Activated CD4-positive, CD25-positive, alpha-beta regulatory T cell treated with anti-CD3 and anti-CD28 coated beads, Interleukin-2, amount 50 U/mL, for 16 hours (primary cell): ENCODE measurements at places on chromosomes 12 and 14.

DNA sequence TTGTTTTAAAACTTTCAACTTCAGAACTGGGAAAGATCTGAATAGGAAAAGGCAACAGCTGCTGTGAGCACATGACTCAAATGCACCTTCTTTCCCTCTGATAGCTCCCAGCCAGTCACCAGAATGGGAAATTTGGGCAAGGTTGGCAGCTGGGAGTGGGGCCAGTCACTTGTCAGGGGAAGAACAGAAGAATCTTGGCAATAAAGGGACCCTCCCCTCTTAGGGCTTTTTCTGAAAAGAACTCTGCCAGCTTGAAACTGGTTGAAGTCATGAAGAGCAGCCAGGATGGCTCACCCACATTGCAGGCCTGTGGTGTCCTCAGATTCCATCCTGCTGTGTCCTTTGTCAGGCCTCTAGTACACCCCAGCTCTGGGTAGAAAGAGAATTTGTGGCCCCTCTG is 10.3 kb upstream of the RIC8B start:
- no peak for DNase-seq

DNA sequence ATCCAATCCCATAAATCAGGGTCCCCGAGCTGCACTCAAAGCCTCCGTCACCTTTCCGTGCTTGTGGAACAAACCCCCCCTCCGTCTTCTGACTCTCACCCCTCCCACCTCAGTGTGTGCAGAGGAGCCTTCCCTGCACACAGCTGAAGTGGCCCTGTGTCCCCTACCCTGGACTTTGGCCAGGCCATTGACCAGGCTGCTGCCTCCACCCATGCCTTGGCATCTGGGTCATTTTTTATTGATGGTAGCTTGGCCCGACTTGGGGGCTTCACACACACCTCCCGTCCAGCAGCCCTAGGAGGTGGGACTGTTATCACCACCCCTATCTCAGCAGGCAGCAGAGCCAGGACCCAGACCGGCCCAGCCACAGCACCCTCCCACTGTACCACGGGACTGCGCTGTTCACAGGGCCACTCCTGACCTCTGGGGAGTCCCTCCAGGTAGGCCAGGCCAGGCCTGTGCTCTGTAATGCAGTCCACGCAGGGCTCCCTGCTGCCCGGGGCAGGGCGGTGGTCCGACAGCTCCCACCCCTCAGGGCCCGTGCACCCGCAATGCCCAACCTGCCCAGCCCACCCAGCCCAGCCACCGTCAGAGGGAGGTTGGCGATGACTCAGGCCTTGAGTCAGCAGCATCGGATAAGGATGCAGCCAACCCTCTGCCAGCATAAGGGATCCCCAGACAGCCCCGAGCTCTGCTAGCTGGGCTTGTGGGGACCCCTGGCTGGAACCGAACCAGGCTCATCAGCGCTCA is 9.2 kb upstream of the INF2 start:
- DNase-seq, result no peak

DNA sequence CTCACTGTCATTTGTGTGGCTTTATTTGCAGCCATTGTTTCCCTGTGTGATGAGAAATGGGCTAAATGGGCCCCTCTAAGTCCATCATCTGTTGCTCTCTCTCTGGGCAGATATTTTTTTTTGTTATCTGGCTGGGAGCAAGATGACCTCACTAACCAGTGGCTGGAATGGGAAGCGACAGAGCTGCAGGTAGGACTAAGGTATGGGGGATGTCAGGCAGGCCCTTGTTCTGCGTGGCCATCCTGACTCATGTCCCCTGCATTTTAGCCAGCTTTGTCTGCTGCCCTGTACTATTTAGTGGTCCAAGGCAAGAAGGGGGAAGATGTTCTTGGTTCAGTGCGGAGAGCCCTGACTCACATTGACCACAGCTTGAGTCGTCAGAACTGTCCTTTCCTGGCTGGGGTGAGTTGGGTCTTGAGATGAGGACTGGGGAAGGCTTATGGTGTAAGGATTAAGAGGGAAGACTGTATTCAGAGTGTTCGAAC is 1.3 kb downstream of the MARS1 start:
- no peak for DNase-seq

- no peak for DNase-seq
Measured at GRCh38 chr14:35985474-35986218, 159.5 kb downstream of the BRMS1L start.

- no peak for DNase-seq
Measured at GRCh38 chr12:90167518-90168208, 459.0 kb upstream of the ATP2B1 start.

DNA sequence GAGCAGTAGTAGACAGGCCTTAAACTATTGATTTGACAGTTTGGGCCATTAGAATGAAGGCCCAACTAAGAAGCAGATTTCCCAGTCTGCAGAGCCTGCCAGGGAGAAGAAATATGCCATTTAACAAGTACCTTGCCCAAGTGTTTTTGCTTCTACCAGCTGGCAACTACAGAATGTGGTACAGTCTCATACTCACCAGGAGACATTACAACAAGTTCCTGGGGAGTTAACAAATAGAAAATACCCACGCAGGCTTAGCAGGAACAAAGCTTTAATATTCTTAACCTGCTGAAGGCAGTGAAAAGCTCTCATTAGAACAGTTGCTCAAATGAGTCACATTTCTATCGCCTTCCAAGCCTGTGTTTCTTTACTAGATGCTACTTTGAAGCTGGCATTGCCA is 241.0 kb downstream of the TMEM117 start:
- DNase-seq, result no peak

DNA sequence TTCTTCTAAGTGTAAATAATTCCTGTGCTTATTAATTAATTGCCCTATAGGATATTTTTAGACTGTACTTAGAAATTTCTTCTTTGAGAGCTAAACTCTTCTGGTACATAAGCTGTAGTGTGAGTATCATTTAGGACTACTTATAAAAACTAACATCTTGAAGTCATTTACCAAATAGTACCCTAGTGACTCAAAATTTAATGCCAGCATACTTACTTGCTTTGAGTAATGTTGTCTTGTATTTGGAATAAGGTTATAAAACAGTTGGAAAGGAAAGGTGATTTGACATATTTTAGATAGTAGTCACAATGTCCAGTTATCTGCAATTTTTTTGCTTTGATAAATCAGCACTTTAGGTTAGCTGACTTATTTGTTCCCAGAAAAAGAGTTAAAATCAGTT is 39.1 kb downstream of the SPATA7 start:
- DNase-seq, result no peak

DNA sequence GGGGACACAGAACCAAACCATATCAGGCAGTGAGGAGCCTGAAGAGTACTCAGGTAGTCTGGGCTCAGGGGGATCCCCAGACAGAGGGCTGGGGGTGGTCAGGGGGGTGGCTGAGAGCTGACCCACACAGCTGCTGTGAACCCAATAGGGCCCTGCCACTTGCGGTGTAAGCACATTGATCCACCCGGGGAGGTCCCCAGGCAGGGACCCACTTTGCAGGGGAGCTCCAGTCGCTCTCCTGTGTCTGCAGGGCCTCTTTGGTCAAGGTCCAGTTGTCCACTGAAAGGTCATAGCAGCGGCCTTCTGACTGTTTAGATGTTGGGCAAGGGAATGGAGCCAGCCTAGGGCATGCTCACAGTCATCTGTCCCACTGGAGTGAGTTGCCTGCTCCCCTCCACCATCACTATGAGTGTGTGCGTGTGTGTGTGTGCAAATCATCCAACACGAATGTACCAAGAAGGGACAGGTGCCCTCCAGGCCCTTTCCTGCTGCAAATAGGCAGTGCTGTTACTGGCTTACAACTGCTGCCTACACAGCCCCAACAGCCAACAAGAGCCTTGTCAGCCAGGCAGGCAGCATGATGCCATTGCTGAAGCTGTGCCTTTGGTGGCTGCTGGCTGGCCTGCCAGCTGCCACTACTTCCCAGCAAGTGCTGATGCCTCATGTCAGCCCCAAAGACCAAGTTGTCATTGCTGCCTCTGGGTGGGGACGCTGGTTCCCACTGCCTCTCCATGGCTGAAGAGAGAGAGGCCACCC is 71.3 kb downstream of the TSPAN11 start:
- no peak for DNase-seq

- no peak for DNase-seq
Measured at GRCh38 chr12:106080791-106081170, 58.0 kb downstream of the NUAK1 start.

GRCh38 chr14:69561893-69562292 is 12.8 kb downstream of the CCDC177 start:
- no peak for DNase-seq

GRCh38 chr12:69511469-69512267 is 41.5 kb downstream of the FRS2 start:
- DNase-seq, result no peak

GRCh38 chr14:23437133-23438100 is 2.0 kb upstream of the MYH7 start:
- DNase-seq, result no peak
